ENCODE measurements at places on chromosomes 5 and 9.

- H3K27me3 ChIP-seq, result no peaks in the 10 kb centered on the region
- H3K27ac ChIP-seq, result no peak overlapping the region
- H3K36me3 ChIP-seq, result peaks cover 88% of the 10 kb centered on the region
- H3K4me3 ChIP-seq, result no peak overlapping the region
- DNase-seq, result no peak
Measured at GRCh38 chr5:179868541-179868940, 9.9 kb upstream of the MRNIP start.

- H3K4me1 ChIP-seq, result no peaks in the 10 kb centered on the region
- no peaks in the 10 kb centered on the region for H3K36me3 ChIP-seq
- no peaks in the 10 kb centered on the region for H3K27me3 ChIP-seq
- no peak overlapping the region for H3K27ac ChIP-seq
Measured at GRCh38 chr5:115683081-115683480, 57.2 kb upstream of the TMED7 start.

DNA sequence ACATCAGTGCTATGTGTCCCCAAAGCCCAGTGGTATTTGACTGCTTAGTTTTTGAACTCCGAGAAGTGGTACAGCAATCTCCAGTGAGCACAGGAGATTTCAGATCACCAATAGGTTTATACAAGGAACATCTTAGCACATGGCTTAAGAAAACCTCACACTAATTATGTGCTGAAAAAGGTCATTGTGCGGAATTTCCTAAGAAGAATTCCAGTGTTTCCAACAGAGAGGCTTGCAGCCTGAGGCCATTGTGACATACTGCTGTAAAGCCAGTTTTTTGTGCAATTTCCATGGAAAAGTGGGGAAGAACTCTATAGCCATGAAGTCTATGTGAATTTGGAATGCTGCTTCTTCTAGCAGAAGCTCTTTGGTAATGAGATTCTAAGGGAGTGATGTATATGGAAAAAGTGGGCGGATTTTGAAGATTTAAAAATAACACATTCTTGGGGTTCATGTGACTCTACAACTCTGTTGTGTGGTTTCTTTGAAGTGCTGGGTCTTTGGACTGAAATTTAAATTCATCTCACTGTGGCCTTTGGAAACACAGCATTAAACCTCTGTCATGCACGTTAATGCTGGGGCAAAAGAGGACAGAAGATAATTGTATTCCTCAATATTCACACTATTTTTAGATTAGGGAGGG is 110.5 kb upstream of the CD180 start:
- H3K27me3 ChIP-seq, result no peaks in the 10 kb centered on the region
- no peak overlapping the region for H3K27ac ChIP-seq
- H3K36me3 ChIP-seq, result no peaks in the 10 kb centered on the region
- no peak overlapping the region for H3K4me3 ChIP-seq
- no peaks in the 10 kb centered on the region for H3K4me1 ChIP-seq
- no peak for DNase-seq

GRCh38 chr9:82124090-82124489 is 135.5 kb downstream of the SPATA31D1 start:
- H3K36me3 ChIP-seq, result no peaks in the 10 kb centered on the region
- H3K27me3 ChIP-seq, result no peaks in the 10 kb centered on the region
- no peaks in the 10 kb centered on the region for H3K4me1 ChIP-seq
- H3K27ac ChIP-seq, result no peak overlapping the region

GRCh38 chr5:88236866-88237642 is 31.6 kb downstream of the TMEM161B start:
- no peaks in the 10 kb centered on the region for H3K4me1 ChIP-seq
- H3K27ac ChIP-seq, result no peak overlapping the region
- no peak overlapping the region for H3K4me3 ChIP-seq
- no peak for DNase-seq

DNA sequence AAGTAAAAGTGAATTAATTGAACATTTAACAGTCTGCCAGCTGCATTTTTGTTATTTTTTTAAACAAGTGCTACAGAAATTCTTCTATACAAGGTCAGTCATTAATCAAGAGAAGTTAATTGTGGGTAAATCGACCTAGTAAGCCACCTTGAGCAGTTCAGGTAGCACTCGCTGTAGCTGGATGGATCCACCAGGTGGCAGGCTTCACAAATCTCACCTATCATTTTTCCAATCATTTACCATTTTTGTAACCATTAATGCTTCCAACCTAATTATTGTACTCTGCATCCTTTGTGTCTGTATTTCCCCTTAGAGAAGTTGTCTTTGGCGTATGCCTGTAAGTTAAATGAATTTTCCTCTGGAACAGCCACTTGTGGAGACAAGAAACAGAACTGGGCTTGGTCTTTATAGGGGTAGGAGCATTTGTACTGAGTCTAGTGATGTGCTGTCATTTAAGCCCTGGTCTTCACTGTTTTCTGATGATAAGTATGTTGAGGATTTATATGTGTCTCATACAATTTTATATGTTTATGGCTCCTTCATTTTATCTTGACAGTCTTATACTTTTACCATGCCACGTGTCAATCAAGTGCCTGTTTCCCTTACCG is 39.5 kb downstream of the CD180 start:
- peak; percentile 63 for DNase-seq
- H3K4me3 ChIP-seq, result no peak overlapping the region
- peaks cover 34% of the 10 kb centered on the region for H3K36me3 ChIP-seq
- no peaks in the 10 kb centered on the region for H3K27me3 ChIP-seq
- H3K27ac ChIP-seq, result peak overlapping the region; percentile 42
- peaks cover 23% of the 10 kb centered on the region for H3K4me1 ChIP-seq

DNA sequence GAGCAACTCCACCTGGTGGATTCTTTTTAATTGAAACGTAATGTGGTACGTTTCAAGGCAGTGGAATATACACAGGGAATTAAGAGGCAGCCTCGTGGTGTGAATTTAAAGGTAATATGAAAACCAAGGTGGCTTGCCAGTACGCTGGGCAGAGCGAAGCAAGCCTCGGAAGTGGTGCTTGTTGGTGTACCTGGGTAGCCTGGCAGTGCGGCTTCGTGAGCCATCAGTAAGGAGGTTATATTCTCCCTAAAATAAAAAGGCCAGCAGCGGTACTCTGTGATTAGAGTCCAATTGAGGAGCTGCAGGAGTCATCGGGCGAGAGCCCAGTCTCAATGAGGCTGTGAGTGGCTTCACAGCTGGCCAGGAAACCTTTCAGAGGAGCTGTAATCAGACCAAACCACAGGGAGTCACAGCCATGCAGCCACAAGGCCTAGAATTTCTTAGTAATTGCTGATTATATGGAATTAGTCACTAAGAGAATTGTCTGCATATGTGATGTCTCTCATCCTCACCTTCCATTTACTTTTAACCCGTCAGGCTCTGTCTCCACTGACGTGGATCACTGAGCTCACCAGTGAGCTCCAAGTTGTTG is 57.7 kb downstream of the DCP2 start:
- no peak overlapping the region for H3K27ac ChIP-seq
- DNase-seq, result no peak
- no peak overlapping the region for H3K4me3 ChIP-seq
- H3K4me1 ChIP-seq, result no peaks in the 10 kb centered on the region

- H3K27ac ChIP-seq, result no peak overlapping the region
- no peak overlapping the region for H3K4me3 ChIP-seq
- no peaks in the 10 kb centered on the region for H3K36me3 ChIP-seq
- DNase-seq, result no peak
- no peaks in the 10 kb centered on the region for H3K27me3 ChIP-seq
Measured at GRCh38 chr9:35935261-35935660, 22.7 kb downstream of the OR2S2 start.

- no peak overlapping the region for H3K27ac ChIP-seq
- H3K36me3 ChIP-seq, result no peaks in the 10 kb centered on the region
Measured at GRCh38 chr5:64872044-64872443, 103.3 kb downstream of the CWC27 start.

DNA sequence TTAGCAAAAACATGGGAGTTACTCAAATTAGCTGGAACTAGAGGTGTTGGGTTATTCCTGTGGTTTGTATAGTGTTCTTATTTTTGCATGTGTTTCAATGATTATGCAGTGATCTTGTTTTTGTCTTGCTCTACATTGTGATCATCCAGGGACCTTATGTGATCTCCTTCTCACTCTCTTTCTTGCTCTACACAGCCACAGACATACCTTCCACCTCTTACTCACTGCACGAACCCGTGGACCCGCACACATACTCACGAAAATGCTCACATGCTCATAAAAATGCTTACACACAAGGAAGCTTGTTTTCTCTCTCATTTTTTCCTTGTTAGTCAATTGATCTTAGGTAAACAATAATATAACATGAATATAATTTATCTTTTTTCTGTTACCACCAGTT is 187.1 kb downstream of the KDM4C start:
- no peak overlapping the region for H3K4me3 ChIP-seq
- no peaks in the 10 kb centered on the region for H3K27me3 ChIP-seq
- H3K36me3 ChIP-seq, result no peaks in the 10 kb centered on the region
- H3K4me1 ChIP-seq, result no peaks in the 10 kb centered on the region
- DNase-seq, result no peak

DNA sequence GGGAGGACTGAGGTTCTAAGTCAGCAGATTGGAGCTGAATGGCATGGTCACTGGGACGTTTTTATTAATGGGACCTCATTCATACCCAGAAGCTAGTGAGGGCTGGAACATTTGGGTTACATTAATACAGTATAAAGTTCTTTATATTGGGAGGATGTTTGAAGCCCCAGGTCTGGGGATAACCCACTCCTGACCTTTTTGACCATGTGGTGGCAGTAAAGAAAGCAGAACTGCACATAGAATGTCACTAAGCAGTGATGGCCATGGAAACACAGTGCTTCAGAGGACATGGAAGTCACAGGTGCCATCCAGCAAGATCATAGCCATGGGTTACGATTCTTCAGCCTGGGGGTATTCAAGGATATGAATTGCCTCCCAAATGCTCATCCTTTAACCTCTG is 176.0 kb downstream of the ATP10B start:
- H3K4me3 ChIP-seq, result no peak overlapping the region
- H3K4me1 ChIP-seq, result no peaks in the 10 kb centered on the region
- no peak overlapping the region for H3K27ac ChIP-seq
- no peaks in the 10 kb centered on the region for H3K36me3 ChIP-seq
- no peaks in the 10 kb centered on the region for H3K27me3 ChIP-seq

- no peaks in the 10 kb centered on the region for H3K27me3 ChIP-seq
- no peaks in the 10 kb centered on the region for H3K36me3 ChIP-seq
- no peak for DNase-seq
Measured at GRCh38 chr5:14153932-14154731, 11.0 kb downstream of the TRIO start.

DNA sequence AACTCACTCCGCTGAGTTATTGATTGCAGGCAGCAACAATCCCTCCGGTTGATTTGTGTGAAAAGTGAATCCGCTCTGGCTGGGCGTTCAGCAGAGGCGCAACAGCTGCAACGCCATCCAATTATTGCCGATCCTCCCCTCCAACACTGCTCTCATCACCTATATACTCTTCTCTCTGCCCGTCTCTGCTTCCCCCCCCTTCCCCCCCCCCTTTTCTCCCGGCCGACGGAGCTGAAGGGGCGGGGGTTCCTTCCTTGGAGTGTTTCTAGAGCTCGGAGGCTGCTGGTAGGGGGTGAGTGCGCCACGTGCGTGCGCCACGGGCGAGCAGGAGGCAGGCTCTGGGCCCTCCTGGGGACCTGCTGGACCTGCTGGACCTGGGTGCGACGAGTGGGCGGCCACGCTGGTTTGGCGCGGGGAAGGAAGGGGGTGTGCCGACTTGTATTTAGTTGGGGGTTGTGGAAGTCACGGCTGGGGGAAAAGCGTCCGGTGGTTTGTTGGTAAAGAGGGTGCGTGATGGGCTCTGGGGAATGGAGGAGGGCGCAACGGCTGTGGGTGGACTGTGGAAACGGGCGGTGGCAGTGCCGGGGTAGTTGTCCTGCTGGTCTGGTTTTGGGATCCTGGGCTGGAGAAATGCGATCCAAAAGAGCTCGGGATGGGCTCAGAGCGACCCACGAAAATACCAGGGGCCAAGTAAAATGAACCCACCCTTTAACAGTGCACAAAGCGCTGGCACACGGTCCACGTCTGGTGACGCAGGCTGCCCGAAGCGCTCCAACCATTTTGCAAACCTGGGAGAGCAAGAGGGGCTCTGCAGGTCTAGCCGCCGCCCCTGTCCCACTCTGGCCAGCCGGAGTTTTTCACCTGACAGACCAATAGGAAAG is 6.4 kb upstream of the MEF2C start:
- H3K36me3 ChIP-seq, result no peaks in the 10 kb centered on the region
- H3K27me3 ChIP-seq, result no peaks in the 10 kb centered on the region
- no peak overlapping the region for H3K27ac ChIP-seq
- DNase-seq, result no peak
- no peaks in the 10 kb centered on the region for H3K4me1 ChIP-seq

DNA sequence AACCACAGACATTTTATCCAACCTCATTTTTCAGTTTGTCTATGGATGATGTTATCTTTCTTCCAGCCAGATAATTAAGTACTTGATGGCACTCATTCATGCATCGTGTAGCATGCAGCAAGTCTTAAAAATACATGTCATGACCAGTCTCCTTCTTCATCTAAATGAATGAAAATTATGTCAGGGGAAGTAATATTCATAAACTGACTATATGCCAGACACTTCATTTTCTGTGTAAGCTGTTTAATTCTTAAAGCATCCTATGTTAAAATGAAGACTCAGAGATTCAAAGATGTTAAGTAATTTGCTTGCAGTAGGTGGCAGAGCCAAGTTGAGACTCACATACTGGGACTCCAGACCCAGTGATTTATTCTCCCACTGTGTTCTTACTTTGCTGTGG is 181.7 kb upstream of the CD180 start:
- no peaks in the 10 kb centered on the region for H3K36me3 ChIP-seq
- no peaks in the 10 kb centered on the region for H3K27me3 ChIP-seq
- no peak overlapping the region for H3K27ac ChIP-seq
- H3K4me3 ChIP-seq, result no peak overlapping the region
- H3K4me1 ChIP-seq, result no peaks in the 10 kb centered on the region
- DNase-seq, result no peak

DNA sequence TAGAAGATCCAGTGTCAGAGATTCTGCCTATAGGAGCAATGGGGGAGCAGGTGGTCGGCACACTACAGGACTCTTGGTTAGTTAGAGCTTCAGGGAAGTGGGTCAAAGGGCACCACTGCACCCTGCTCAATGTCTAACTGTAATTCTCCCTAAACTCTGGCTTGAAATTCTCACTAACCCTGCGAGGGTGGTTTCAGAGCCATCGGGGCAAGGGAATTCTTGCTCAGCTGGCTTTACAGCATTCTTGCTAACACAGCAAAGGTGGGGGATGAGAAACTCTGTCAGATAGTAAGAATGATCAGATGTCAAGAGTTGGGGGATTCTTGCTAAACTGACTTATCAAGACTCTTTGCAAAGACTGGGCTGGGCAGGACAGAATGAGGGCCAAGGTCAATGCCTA is 4.7 kb upstream of the ZNF354C start:
- no peaks in the 10 kb centered on the region for H3K4me1 ChIP-seq
- no peaks in the 10 kb centered on the region for H3K36me3 ChIP-seq
- H3K4me3 ChIP-seq, result no peak overlapping the region
- H3K27ac ChIP-seq, result no peak overlapping the region

- H3K27me3 ChIP-seq, result no peaks in the 10 kb centered on the region
- no peak overlapping the region for H3K27ac ChIP-seq
- H3K36me3 ChIP-seq, result no peaks in the 10 kb centered on the region
- no peak overlapping the region for H3K4me3 ChIP-seq
- no peaks in the 10 kb centered on the region for H3K4me1 ChIP-seq
Measured at GRCh38 chr5:9957214-9957613, 292.5 kb downstream of the ATPSCKMT start.
